NCI-H1105 treated with DMSO at 0.1 percent for 48 hours (cell line): ENCODE measurements at places on chromosomes 5 and 9.

DNA sequence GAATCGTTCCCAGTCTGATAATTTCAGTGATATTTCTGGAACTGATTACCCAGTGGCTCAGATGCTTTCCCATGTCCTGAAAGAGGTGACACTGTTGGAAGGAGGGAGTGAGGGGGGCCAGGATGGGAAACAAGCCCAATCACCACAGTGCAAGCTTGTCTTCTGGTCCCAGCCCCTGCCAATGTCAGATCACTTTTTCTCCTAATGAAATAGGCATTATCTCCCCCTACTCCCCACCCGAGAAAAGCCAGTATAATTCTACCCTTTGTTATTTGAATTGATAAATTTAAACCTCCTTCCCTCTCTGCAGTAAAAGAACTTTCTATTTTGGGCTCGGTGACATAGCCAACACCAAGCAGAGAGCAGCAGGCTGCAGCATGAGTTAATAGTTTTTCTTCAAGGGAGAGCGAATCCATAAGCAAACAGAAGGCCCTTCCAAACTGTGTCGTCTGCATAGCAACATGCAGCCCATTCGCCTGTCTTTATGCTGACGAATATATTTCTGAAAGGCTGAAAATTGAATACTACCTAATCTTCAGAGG, 14.6 kb upstream of the PPP2CA start:
- no peak for DNase-seq

DNA sequence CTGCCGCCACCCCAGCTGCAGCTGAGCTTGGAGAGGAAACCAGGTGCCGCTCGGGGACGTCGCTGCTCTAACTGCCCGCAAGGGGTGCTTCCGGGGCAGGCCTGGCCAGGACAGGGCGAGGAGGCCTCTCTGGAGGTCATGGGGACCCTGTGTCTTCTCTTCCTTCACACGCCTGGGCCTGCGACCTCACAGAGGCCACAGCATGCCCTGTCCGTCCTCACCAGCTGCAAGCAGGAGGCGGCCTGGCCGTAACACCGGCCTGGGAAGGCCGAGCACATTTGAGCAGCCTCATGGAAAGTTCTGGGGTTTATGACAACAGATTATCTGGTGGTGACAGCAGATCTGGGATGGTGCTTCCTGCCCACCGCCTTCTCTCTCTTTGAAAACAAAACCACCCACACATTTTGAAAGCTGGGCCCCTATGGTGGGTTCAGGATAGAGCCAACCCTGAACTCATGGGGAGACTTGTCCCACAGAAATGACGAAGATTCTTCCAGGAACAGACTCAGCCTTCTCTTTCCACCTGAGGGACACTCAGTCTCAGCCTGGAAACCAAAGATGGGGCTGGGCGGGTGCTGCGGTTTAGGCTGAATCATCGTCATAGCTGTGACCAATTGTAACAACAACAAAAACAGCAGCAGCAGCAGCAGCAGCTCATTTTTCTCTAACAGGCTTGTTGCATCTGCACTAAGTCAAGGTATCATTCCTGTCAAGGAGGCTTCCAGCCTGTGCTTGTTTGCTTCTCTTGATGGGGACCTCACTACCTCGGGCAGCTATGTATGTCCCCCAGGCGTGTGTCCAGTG, 99.6 kb upstream of the RAPGEF1 start:
- no peak for DNase-seq

DNA sequence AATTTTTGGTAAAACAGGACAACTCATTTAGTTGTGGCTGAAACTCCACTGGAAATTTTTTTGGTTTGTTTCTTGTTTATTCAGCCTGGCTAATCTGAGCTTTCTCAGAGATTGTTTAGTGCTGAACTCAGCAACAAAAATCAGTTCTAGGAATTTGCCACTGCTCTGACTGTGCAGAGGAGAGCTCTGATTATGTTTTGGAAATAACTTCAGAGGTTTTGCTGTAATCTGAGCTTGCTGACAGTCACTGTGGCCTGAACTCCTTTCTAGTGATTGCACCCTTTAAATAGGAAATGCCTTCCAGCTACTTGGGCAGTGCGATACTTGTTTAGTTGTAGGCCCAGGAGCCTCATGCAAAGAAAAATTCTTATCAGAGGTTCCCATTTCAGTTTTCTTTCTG, 60.2 kb downstream of the OSTF1 start:
- DNase-seq = no peak

- DNase-seq = peak; percentile 35
Observed at GRCh38 chr5:68534131-68534940, 318.8 kb downstream of the PIK3R1 start.

GRCh38 chr9:79023134-79023580, 548.6 kb upstream of the TLE4 start:
- DNase-seq = no peak

GRCh38 chr5:36238502-36239295, 3.0 kb downstream of the NADK2 start:
- peak; percentile 11 for DNase-seq

- no peak for DNase-seq
Observed at GRCh38 chr9:112119225-112120029, 55.7 kb downstream of the SUSD1 start.

DNA sequence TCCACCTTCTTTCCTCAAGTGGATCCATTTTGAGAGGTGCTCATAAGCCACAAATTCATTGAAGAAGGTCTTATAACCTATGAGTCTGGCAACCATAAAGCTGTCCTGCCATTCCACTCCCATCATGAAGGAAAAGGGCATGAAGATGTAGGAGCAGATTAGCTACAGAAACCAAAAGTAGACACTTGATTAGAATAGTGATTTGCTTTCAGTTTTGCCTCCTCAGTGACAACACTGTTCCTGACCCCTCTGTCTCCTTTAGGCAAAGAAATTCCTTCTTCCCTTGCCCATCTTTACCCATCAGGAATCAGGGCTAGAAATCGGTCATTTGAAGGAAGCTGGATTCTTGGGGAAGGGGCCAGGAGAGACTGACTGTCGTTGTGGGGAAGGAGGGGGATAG, 55.2 kb downstream of the SLC28A3 start:
- no peak for DNase-seq

DNA sequence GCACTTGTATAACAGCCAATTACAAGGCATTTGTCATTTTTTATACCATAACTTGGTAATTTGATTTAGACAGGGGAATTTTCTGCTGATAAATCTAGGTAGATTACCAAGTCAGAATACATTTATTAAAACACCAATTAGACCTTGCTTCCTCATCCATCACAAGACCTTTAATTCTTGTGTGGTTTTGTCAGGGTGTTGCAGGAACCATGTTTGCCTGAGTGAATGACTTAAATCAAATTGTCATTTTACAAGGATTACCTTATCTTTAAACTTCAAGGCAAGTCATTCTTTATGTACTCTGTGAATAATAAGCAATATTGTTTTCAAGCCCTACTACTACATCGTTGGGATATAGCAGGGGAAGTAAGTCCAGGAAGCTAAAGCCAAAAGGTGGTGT, 257.7 kb downstream of the KCTD16 start:
- DNase-seq = no peak

GRCh38 chr9:33752130-33752637, 43.2 kb upstream of the PRSS3 start:
- DNase-seq = no peak

DNA sequence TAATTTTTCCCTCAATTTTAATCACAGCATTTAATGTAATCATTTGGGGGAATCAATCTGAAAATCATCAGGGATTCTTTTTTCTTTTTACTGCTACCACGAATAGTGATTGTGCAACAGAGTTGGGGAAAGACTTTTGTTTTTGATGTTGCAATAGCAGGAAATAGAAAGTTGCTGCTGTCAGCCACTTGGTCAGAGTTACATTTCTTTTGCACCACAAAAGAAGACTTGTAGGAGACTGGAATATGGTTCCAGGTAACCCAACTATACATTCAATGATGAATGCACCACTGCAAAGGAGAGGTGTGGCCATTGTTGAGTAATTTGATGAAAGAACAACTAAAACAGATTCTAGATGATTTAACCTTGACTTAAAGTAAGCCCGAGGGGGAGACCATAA, 46.3 kb upstream of the PALM2AKAP2 start:
- DNase-seq = no peak

- DNase-seq = no peak
Observed at GRCh38 chr5:149902177-149902576, 42.4 kb downstream of the PDE6A start.

DNA sequence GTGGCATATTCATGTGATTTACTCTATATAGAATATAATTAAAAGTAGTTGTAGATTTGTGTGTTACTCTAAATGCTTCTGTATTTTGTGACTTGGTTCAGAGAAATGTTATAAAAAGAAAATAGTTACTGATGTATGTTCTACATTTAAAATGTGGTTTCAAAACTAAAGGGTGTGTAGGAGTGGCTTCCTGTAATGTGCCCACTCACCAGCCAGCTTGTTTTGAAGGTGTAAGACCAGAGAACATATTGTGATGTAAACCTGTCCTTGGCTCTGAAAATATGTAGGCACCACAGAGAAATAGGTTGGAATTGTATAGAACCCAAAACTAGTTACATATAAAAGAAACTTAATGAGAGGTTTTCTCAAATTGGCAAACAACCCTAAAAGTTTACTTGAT, 51.2 kb upstream of the ARRDC3 start:
- DNase-seq = no peak

DNA sequence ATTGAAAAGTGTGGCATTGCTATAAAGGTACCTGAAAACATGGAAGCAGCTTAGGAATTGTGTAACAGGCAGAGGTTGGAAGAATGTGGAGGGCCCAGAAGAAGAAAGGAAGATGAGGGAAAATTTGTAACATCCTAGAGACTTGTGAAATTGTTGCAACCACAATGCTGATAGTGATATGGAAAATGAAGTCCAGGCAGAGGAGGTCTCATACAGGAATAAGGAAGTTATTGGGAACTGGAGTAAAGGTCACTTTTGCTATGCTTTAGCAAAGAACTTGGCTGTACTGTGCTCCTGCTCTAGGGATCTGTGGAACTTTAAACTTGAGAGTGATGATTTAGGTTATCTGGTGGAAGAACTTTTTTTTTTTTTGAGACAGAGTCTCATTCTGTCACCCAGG, 43.5 kb downstream of the PTPDC1 start:
- no peak for DNase-seq

DNA sequence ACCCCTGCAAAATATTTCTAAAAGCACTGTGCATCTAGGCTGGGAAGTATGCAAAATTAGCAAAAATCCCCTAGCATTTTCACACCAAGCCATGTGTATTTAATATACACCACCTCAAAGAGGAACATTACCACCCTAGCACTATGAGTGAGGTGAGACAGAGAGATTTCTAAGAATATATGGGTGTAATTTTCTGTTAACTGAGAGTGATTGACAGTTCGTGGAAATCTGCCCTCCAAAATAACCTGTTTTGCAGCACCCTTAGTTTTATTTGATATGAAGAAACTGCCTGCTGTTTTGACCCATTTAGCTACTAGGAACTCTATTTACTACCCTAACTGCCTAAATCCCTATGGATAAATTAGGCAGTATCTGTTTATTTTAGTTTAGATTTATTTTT, 64.2 kb upstream of the CDKN2B start:
- DNase-seq = no peak

GRCh38 chr9:17402309-17402708, 176.6 kb upstream of the SH3GL2 start:
- no peak for DNase-seq

- no peak for DNase-seq
Observed at GRCh38 chr9:130498918-130499698, 54.3 kb downstream of the ASS1 start.

GRCh38 chr5:66864240-66864884, 268.2 kb downstream of the MAST4 start:
- no peak for DNase-seq

- DNase-seq = no peak
Observed at GRCh38 chr9:114969269-114969668, 38.9 kb upstream of the TNFSF8 start.

GRCh38 chr5:147509710-147510651, at the start of gene DPYSL3:
Gene DPYSL3, minus strand, starts transcription at chr5:147510068. Its CDS starts 210 bp downstream, at chr5:147509858.
- DNase-seq = peak; percentile 48

DNA sequence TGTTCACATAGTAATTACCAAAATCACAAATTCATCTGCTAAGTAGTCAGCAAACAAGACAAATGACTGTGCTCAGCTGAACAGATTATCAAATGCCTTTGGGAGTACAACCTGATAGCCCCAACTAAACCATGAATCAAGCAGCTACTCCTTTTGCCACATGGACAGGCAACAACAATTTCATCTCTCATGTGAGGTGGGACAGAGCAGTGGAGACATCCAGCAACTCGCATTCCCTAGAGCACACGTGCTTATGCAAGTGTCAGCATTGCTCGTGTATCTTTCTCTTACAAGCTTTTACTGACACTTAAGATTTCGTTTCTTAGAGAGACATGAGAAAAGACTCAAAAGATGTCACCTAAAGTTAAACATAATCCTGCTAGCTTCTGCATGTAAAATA, 42.7 kb upstream of the PPP2R2B start:
- no peak for DNase-seq

- peak; percentile 19 for DNase-seq
Observed at GRCh38 chr5:54234304-54234933, 76.0 kb downstream of the ARL15 start.

DNA sequence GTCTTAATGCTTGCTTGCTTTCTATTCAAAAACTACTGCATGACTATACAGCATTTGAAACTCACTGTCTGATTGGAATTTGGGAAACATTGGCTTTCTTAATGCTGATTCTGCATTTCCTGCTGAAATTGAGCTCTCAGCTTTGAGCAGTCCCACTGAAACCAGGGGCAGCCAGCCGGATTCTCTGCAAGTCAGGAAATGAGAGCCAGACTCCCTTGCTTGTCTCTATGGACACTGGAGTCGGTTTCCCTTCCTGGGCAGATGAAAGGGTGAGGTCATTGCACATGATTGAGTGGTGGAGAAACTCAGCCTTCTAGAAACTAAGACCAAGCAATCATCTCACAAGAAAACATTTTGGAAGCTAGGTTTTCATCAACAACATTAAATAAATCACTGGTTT, 119.7 kb upstream of the SPATA31C2 start:
- DNase-seq = no peak

- no peak for DNase-seq
Observed at GRCh38 chr9:137951597-137952490, 74.3 kb downstream of the CACNA1B start.

GRCh38 chr9:96883922-96884321, 29.6 kb upstream of the ZNF782 start:
- DNase-seq = no peak

- no peak for DNase-seq
Observed at GRCh38 chr5:176859916-176860315, 39.2 kb downstream of the HK3 start.

DNA sequence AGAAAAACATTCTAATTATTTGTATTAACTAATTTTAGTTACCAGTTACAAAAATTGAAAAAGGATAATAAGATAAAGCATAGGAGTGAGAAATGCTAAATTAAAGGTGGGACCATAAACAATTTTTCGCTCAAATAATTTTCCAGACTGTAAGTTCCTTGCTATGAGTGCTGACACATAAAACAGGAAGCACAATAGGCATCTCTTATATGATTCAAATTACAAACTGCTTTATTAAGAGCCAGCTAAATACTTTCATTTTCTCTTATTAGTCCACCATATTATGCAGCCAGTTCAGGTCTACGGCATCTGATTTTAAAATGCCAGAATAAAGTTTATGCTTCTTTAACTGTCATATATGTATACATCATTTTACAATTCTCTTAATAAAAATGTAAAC, 4.4 kb downstream of the RC3H2 start:
- no peak for DNase-seq

- DNase-seq = peak; percentile 38
Observed at GRCh38 chr9:123401879-123402513, 46.0 kb downstream of the CRB2 start.
